ENCODE measurements at places on chromosomes 13 and 19.
A peak's percentile ranks its signal among the peaks of the same experiment; 100 is the strongest.

DNA sequence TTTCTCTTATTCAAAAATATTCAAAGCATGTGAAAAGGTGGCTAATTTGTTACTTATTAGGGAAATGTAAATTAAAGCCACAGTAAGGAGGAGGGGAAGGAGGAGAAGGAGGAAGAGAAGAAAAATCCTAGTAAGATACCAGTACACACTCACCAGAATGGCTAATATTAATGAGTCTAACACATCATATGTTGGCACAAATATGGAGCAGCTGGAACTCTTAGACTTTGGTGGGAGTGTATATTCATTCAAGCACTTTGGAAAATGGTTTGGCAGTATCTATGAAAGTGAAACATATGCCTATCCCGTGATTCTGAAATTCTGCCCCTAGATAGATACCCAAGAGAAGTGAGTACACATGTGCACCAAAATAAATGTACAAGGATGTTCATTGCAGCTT, 38.1 kb upstream of the RGCC start:
- no peak for DNase-seq

GRCh38 chr13:65926750-65927171, 1303.4 kb downstream of the PCDH9 start:
- DNase-seq: no peak

GRCh38 chr19:11106477-11106876, 17.2 kb downstream of the LDLR start:
- no peak for DNase-seq

GRCh38 chr19:23222998-23223652, 27.1 kb downstream of the ZNF724 start:
- no peak for DNase-seq

DNA sequence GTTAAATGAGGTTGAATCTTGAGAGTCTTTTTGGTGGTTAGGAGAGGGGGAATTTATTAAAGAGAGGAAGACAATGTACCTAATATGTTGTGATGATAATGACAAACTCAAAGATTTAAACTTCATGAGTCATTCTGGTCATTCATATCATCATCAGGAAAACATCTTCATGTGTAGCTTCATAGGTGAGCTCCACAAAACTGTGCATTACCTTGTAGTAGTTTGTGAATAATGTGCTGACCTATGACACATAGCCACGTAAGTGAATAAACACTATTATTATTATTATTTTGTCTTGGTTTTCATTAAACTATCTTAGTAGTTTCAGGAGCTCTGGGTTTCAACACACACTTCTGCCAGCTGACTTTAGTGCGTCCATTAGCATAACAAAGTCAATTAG, 997 bp upstream of the GPC6 start:
- no peak for DNase-seq

GRCh38 chr13:51782026-51782710, 21.8 kb downstream of the DHRS12 start:
- no peak for DNase-seq

GRCh38 chr19:15087182-15087581, 5.2 kb downstream of the OR1I1 start:
- no peak for DNase-seq

DNA sequence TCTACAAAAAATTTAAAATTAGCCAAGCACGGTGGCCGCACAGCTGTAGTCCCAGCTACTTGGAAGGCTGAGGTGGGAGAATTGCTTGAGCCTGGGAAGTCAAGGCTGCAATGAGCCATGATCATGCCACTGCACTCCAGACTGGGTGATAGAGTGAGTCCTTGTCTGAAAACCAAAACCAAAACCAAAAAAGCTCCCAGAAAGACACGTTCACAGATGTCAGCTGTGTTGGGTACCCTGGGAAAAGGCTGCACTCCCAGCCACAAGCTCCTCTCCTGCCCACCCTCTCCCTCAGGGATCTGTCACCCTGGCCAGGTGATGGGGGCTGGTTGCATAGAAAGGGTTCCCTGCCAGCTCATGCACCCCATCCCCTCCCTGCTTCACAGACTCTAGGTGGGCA, 53.3 kb downstream of the RNF6 start:
- DNase-seq: no peak

- peak; percentile 26 for DNase-seq
Observed at GRCh38 chr13:95956589-95957148, 96.5 kb downstream of the UGGT2 start.
